ENCODE measurements at places on chromosomes 5 and 9. TPM values are rescaled to one million over a fixed set of nuclear protein-coding genes. Genes with fewer than 3 reads are reported as not detected.

DNA sequence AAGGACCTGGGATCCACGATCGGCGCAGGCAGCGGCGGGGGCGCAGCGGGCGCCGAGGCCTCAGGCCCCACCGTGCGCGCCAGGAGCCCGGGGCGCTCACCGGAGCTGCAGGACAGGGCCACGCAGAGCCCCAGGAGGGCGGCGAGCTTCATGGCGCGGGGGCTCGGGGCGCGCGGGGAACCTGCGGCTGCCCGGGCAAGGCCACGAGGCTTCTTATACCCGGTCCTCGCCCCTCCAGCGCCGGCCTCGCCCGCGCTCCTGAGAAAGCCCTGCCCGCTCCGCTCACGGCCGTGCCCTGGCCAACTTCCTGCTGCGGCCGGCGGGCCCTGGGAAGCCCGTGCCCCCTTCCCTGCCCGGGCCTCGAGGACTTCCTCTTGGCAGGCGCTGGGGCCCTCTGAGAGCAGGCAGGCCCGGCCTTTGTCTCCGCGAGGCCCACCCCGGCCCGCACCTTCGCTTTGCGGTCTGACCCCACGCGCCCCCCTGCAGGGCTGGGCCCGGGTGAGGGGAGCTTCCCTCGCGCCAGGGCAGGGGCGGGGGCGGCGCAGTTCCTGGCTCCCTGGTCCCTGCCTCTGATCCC lies at the start of gene SCGB3A1:
Gene SCGB3A1, minus strand, starts transcription at position 189 of the 577 bp plus-strand sequence. Its CDS starts 37 bp downstream, at position 152.
- no peak for DNase-seq

- DNase-seq = no peak
Observed at GRCh38 chr5:100950985-100951384, 47.9 kb upstream of the ST8SIA4 start.

Gene OTULINL
- polyA plus RNA-seq = 10.2 TPM

Gene PLPP1
- polyA plus RNA-seq = 98.6 TPM

- DNase-seq = no peak
Observed at GRCh38 chr5:76325326-76325725, 77.8 kb upstream of the IQGAP2 start.

DNA sequence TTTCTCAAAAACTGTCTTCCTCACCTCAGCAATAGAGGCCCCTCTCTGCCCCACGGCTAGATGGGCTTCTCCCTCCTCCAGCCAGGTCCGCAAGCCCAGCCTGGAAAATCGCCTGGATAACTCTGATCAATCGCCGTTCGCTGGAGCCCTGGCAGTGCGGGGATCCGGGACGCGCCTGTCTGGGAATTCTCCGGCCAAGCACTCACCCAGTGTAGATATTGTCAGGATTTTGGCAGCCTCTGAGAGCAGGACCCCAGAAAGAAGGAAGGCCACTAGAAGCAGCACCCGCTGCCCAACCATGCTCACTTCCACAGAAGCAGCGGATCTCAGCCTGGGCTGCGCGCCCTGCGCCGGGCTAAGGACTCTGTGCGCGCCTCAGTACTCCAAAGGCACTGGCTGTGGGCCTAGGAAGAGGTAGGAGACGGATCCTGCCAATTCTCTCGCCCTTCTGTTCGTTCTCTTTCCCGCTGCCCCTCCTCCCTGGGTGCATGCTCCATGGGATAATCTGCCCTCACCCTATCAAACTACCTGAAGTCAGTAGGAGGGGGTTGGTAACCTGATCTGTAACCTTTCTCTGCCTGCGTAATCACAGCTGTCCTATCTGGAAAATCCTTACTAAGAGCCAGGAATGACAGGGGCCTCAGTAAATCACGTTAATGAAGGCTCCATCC lies at the start of gene UGT3A1:
Gene UGT3A1, minus strand, starts transcription at position 450 of the 671 bp plus-strand sequence. Its CDS starts 150 bp downstream, at position 300.
- DNase-seq = no peak
